Fibroblast of lung (primary cell): ENCODE measurements at places on chromosomes 2 and 18. TPM values are rescaled to one million over a fixed set of nuclear protein-coding genes. Genes with fewer than 3 reads are reported as not detected.

- DNase-seq, result no peak
- no peak overlapping the region for H3K4me3 ChIP-seq
- H3K4me1 ChIP-seq, result peaks cover 15% of the 10 kb centered on the region
Observed at GRCh38 chr2:120871016-120871635, 135.5 kb downstream of the GLI2 start.

- no peaks in the 10 kb centered on the region for H3K4me1 ChIP-seq
- DNase-seq, result no peak
- H3K27me3 ChIP-seq, result no peaks in the 10 kb centered on the region
- no peaks in the 10 kb centered on the region for H3K36me3 ChIP-seq
Observed at GRCh38 chr2:84866122-84866521, 14.8 kb downstream of the TRABD2A start.

GRCh38 chr2:59339121-59339836 lies 1098.2 kb upstream of the FANCL start:
- H3K27me3 ChIP-seq, result no peaks in the 10 kb centered on the region
- no peaks in the 10 kb centered on the region for H3K36me3 ChIP-seq
- H3K4me3 ChIP-seq, result no peak overlapping the region
- no peak overlapping the region for H3K27ac ChIP-seq
- no peaks in the 10 kb centered on the region for H3K4me1 ChIP-seq

ST6GAL2 gene
- not detected in 2 replicates for total RNA-seq

DNA sequence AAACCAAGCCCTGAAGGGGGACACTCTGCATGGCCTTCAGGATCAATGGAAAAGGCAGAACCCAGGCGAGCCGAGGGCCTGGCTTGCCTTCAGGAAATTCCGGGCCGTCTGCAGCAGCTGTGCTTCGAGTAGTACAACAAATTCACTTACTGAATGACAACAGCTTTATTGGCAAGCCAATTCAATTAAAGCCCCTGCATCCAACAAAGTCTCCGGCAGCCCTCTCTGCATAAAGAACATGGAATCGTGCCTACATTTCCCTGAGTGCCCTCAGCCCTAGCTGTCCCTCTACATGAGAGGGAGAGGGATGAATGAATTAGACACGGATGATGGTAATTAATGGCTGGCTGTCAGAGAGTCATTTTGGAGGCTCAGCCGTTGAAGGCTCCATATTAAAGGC lies 189.0 kb downstream of the BCL11A start:
- no peaks in the 10 kb centered on the region for H3K27me3 ChIP-seq
- no peaks in the 10 kb centered on the region for H3K36me3 ChIP-seq
- no peak overlapping the region for H3K27ac ChIP-seq
- no peak overlapping the region for H3K4me3 ChIP-seq

GRCh38 chr2:143988082-143988481 lies 531.8 kb downstream of the ZEB2 start:
- H3K4me3 ChIP-seq, result no peak overlapping the region
- no peaks in the 10 kb centered on the region for H3K36me3 ChIP-seq
- no peak overlapping the region for H3K27ac ChIP-seq
- H3K4me1 ChIP-seq, result no peaks in the 10 kb centered on the region
- DNase-seq, result no peak
- no peaks in the 10 kb centered on the region for H3K27me3 ChIP-seq
